Activated CD8-positive, alpha-beta T cell treated with anti-CD3 and anti-CD28 coated beads for 36 hours (primary cell): ENCODE measurements at places on chromosomes 5 and 9. TPM values are rescaled to one million over a fixed set of nuclear protein-coding genes. Genes with fewer than 3 reads are reported as not detected.
A peak's percentile ranks its signal among the peaks of the same experiment; 100 is the strongest.

DNA sequence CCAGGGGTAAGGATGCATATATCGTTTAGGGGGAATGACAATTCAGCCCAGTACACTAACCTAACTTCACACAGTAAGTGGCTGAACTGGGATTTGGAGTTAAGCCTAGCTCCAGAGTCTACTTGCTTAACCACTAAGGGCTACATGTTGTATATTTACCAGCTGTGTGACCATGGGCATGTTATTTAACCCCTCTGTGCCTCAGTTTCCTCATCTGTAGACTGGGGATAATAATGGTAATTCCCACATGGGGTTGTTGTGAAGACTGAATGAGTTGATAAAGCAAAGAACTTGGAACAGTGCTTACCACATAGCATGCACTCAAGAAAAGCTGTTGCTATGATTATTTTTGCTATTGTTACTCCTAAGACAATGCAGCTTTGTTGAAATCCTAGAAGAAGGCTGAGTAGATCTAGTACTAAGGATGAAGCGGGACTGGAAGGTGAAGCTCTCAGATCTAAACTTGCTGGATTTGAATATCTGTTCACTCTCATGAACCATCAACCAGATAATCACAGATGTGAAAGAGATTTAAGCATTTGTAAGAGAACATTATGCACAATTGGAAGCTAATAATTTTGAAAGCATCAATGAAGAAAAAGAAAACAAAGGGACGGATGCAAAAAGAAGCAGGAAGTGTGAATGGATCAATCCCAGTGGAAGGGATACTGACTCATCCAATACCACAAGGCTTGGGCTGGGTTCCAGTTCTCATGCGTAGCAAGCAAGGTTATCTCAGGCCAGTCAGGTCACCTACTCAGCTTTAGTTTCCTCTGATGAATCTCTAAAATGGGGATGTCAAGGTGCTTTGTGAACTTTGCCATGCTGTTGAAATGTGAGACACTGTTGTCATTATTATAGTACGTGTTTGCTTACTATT, 78.5 kb upstream of the TBC1D2 start:
- H3K4me1 ChIP-seq = no peaks in the 10 kb centered on the region
- DNase-seq = no peak
- no peak overlapping the region for H3K27ac ChIP-seq
- peaks cover 13% of the 10 kb centered on the region for H3K27me3 ChIP-seq
- no peak overlapping the region for H3K4me3 ChIP-seq
- H3K36me3 ChIP-seq = no peaks in the 10 kb centered on the region

DNA sequence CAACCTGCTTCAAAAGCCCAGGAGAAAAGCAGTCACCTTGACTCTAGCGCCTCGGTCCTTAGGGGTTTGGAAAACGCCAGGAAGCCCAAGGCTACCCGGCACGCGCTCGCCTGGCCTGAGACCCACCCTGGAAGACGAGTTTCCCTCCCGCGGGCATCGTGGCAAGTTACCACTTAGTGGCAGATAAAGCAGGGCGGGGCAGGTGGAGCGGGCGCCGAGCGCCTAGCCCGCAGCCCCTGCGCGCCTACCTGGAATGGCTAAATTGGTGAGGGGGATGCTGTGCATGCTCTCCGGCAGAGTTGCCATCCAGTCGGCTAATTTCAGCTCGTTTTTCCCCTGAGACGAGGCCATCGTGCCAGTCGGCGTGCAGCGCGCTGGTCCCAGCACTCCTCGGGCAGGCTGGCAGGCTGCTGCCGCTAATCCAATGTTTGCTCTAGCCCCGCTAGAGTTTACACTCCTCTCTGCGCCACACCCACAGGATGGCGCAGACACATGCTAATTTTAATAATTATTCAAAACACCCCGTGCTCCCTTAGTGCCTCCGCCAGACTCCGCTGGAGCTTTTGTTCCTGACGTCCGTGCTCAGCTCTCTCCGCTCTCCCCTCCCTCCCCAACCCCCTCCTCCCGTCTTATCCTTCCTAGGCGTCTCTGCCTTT, at the start of gene PLCXD3:
Gene PLCXD3 (minus strand): TSS at position 426 of the 656 bp plus-strand sequence. CDS start 75 bp downstream, at position 351.
- H3K27me3 ChIP-seq = peaks cover 31% of the 10 kb centered on the region
- H3K36me3 ChIP-seq = no peaks in the 10 kb centered on the region
- no peaks in the 10 kb centered on the region for H3K4me1 ChIP-seq

GRCh38 chr9:126876531-126876930, 16.1 kb downstream of the ZBTB34 start:
- no peak overlapping the region for H3K4me3 ChIP-seq
- no peaks in the 10 kb centered on the region for H3K27me3 ChIP-seq
- H3K36me3 ChIP-seq = peaks cover 20% of the 10 kb centered on the region
- no peak overlapping the region for H3K27ac ChIP-seq
- DNase-seq = no peak

- no peak overlapping the region for H3K4me3 ChIP-seq
- H3K4me1 ChIP-seq = peaks cover 56% of the 10 kb centered on the region
- H3K27me3 ChIP-seq = peaks cover 9% of the 10 kb centered on the region
- peak; percentile 69 for DNase-seq
- peak overlapping the region; percentile 65 for H3K27ac ChIP-seq
Measured at GRCh38 chr5:53008751-53009150, 19.6 kb downstream of the ITGA2 start.

DNA sequence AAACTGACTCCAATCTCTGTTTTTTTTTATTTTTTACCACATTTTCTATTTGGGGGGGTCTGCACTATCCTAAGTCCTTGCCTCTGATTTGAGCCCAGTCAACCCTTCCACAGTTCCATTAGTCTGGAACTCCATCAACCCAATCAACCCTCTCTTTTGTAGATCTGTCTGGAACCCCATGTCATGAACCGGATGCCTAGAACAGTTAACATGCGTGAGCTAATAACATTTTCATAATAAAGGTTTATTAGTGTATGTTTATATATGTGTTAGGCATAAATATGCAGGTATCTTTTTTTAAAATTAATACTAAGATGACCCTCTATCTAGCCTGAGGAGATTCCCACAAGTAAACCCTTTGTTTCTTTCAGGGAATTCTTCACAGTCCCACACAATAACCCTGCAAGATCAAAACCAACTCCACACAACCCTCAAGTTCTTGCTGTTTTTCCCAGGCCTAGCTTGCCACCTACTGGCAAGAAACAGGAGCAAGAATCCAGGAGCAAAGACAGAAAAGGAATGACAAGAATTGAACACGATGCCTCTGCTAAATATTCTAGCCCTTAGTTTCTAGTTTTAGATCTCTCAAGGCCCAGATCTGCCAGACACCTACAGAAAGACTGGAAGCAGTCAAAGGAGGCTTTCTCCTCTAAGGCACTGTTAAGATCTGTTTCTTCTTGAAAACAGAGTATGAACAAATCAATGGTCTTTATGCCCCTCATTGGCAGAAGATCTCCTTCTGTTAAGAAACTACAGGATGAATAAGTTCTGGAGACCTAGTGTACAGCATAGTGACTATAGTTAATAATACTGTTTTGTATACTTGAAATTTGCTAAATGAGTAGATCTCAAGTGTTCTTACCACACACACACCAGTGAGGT, 100.4 kb downstream of the TRIM36 start:
- H3K27ac ChIP-seq = peak overlapping the region; percentile 41
- DNase-seq = peak; percentile 10
- H3K4me1 ChIP-seq = peaks cover 19% of the 10 kb centered on the region
- no peaks in the 10 kb centered on the region for H3K36me3 ChIP-seq
- H3K27me3 ChIP-seq = peaks cover 20% of the 10 kb centered on the region
- no peak overlapping the region for H3K4me3 ChIP-seq

The ZNG1E gene
- 62.4 TPM for total RNA-seq

The NOL6 gene
- 45.5 TPM for total RNA-seq

The ARRDC3 gene
- total RNA-seq = 35.4 TPM

The CNTFR gene
- total RNA-seq = not detected

The NME5 gene
- not detected for total RNA-seq
